ENCODE measurements at places on chromosomes 3 and 15.

DNA sequence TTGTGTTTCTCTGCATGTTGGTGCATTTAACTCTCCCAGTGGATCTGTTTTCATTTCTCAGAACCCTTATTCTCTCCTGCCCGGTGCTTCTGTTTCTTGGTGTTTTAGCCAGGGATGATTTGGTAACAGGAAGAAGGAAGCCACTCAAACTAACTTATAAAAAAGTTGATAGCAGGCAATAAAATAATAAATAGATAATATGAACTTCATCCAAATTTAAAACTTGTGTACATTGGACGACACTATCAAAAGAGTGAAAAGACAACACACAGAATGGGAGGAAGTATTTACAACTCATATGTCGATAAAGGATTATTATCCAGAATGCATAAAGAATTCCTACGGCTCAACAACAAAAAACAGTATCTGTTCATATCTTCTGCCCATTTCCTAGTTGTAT, 37.3 kb upstream of the CHRNA7 start:
- no peak for DNase-seq

DNA sequence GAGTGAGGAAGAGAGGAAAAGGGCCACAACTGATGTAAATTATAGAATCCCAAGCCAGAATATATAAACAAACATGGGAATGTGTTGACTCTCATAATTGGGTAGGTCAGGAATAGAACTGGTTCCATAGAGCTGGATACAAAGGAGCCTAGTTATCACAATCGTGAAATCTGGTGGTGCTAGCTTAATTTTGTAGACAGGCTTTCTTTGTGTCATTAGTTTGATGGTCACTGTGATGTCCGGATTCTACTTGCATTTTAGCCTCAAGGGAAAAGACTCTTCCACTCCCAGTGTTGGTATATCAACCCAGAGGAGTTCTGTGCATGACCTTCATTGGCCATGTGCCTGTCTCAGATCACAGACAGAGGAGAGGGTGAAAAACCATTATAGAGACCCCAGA, 81.8 kb downstream of the NLGN1 start:
- DNase-seq = no peak

DNA sequence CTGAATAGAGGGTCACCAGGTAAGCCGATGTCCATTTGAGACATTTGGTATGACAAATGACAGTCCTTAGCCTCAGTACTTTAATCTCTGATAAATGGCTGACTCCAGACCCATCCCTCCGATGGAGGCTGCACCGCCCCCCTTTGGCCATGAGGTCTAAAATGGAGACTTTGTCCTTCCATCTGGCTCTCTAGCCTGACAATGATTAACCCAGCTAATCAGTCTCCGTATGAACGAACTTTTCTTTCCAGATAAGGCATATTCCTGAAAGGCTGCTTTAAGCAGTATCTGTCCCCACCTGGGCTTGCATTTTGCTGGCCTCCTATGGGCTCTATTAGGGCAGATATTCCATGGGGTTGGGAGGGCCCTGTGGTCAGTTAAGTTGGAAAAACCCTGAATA, 10.8 kb upstream of the MYZAP start:
- no peak for DNase-seq

DNA sequence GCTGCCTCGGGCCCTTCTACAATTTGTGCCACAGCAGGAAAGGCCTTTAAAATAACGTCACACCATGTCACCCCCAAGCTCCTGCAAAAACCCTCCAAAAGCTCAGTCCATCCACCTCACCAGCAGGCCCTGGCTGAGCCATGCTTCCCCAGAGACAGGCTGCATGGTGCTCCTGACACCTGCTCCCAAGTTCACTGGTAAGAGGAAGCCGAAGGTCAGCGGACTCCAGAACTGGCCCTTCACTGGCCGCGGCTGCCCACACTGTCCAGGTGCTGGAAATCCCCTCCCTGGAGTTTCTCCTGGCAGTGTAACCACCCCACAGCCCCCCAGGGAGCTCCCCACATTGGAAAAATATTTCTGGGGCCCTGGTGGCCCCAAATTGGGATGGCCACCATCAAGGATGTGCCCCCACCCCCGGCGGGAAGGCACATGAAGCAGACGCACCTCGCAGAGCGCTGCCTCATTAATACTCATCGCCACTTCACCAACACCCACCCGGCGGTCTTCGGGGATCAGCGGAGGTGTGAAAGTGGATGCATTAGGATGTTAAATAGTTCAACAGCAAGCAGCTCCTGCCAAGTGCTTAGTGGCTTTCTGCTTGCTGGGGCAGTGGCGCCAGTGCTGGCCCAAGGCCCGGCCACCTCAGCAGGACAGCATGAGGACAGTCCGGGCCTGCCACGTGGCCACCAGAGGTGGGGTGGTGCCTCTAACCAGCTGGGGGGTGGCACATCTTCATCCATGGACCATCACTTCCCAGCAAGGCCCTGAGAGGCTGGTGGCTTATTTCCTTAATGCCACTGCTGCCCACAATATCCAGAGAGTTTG, 146.1 kb upstream of the IQSEC1 start:
- no peak for DNase-seq

GRCh38 chr3:11570789-11571495, 72.8 kb downstream of the VGLL4 start:
- no peak for DNase-seq

GRCh38 chr3:29332195-29332637, 51.3 kb downstream of the RBMS3 start:
- no peak for DNase-seq

DNA sequence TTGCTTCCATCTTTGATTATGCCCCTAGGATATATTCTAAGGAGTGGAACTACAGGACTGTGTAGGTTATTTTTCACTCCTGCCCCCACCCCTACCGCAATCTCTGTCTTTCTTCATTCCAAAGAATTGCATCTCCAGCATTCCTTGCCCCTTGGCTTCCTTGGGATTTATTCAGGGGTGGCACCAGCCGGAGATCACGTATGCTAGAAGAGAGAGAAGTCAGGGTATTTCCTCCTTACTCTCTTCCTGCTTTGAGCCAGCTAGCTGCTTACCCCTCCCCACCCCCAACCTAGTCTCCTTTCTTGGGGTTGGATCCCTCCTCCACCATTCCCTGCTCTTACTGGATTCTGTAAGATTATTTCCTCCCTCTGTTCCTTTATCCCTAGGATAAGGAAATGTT, 35.0 kb upstream of the DENND4A start:
- DNase-seq = no peak

- DNase-seq = no peak
Observed at GRCh38 chr15:78907577-78907976, 34.9 kb downstream of the MORF4L1 start.

GRCh38 chr15:91444656-91445055, 344.6 kb downstream of the SV2B start:
- no peak for DNase-seq

DNA sequence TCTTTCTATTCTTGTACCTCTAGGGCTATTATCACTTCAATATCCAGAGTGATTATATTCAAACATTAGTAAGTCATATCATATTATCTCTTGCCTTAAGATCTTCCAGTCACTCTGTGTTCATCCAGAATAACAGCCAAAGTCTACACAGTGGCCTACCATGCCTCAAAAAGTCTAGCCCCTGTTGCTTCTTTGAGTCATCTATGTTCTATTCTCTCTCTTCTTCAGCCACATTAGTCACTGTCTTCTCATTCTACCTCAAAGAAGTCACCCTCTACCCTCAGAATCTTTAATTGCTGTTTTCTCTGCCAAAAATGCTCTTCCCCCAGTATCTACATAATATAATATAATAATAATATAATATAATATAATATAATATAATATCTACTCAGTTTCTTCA, 356.0 kb downstream of the NLGN1 start:
- no peak for DNase-seq

- DNase-seq = no peak
Observed at GRCh38 chr3:19232566-19232965, 84.3 kb downstream of the KCNH8 start.

Measured in brain pericyte (primary cell).